ENCODE measurements at places on chromosomes 2 and 18. TPM values are rescaled to one million over a fixed set of nuclear protein-coding genes. Genes with fewer than 3 reads are reported as not detected.

- H3K36me3 ChIP-seq = peaks cover 17% of the 10 kb centered on the region
- no peak for DNase-seq
- H3K27me3 ChIP-seq = no peaks in the 10 kb centered on the region
- H3K4me1 ChIP-seq = peaks cover 24% of the 10 kb centered on the region
- no peak overlapping the region for H3K4me3 ChIP-seq
- H3K27ac ChIP-seq = peak overlapping the region; percentile 80
Measured at GRCh38 chr2:226983895-226984749, 148.3 kb downstream of the RHBDD1 start.

DNA sequence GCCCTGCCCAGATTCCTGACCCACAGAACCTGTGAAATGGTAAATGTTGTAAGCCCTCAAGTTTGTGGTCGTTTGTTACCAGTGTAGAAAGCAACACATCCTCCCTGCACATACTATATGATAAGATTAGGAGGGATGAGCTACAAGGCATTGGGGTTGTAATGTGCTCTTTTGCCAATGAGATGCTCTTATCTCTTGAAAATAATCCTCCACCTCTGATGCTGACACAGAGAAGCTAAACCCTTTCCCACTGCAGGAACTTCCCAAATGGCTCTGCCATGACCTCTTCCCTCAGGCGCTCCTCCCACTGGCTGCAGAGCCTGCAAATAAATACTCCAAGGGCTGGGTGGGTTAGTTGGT lies 23.5 kb downstream of the CDC42EP3 start:
- peaks cover 91% of the 10 kb centered on the region for H3K4me1 ChIP-seq
- H3K27me3 ChIP-seq = no peaks in the 10 kb centered on the region
- no peak for DNase-seq
- H3K36me3 ChIP-seq = peaks cover 57% of the 10 kb centered on the region

SUMO1 gene
- 83.9 TPM for total RNA-seq

GRCh38 chr2:44999540-44999939 lies 9.7 kb downstream of the SIX2 start:
- peaks cover 22% of the 10 kb centered on the region for H3K4me1 ChIP-seq
- H3K36me3 ChIP-seq = no peaks in the 10 kb centered on the region
- H3K27ac ChIP-seq = no peak overlapping the region
- no peak overlapping the region for H3K4me3 ChIP-seq
- no peak for DNase-seq

DNA sequence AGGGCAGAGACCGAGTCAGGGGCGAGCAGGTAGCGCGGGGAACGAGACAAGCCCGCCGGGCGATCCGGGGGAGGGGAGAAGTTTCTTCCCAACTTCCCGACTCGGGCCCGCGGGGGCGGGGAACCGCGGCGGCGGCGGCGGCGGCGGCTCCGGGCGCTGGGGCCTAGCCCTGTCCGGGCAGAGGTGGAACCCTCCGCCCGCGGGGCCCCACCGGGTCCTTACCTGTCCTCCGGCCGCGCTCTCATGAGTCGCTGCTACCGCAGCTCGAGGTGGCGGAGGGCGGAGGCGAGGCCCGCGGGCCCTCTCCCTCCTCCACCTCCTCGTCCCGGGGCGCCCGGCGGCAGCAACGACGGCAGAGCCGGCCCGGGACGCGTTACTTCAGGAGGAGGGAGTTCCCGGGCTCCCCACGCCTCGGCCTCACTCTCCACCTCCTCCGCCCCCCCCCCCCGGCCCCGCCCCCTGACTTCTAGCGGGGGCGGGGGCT lies at the start of gene YES1:
YES1 (minus strand) TSS at position 351 of the 484 bp plus-strand sequence. CDS start 55,415 bp downstream, outside the sequence.
- peaks cover 6% of the 10 kb centered on the region for H3K36me3 ChIP-seq
- H3K4me1 ChIP-seq = peaks cover 19% of the 10 kb centered on the region
- peak within 1 kb of the TSS; percentile 76 for H3K27ac ChIP-seq
- DNase-seq = no peak
